ENCODE measurements at places on chromosomes 16 and 17.

DNA sequence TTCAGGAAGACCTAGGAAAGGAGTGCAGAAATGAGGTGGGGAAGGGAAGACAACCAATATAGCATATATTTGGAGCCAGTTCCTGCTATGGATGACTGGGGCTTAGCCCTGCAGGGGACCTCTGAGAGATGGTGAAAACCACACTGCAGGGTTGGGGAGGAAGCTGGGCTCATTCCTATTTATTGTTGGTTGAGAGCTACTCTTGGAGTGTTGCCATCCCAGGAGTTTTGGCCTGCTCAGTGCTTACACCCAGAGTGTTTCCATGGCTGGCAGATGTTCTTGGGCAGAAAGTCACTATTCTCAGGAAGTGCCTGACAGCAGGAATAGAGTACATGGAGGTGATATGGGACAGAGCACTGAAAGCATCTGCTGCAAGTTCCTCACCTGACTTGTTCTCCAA lies 145.8 kb downstream of the SPACA3 start:
- no peaks in the 10 kb centered on the region for H3K27me3 ChIP-seq
- no peaks in the 10 kb centered on the region for H3K4me1 ChIP-seq
- DNase-seq: no peak

DNA sequence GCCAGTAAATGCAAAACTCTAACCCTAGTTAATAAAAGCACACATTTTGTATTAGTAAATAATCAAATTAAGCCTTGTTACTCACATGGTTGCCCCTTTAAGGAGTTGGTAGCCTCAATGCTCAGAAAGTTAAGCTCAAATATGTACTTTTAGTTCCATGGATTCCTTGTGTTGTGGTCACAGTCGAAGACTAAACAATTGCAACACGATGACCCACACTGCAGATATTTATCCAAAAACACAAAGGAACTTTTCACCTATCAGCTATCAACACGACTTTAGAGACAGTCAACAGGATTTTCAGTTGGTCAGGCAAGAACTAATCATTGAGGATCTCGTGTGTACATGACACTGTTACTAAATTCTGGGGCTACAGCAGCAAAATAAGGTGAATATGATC lies 47.4 kb upstream of the NUDT7 start:
- no peaks in the 10 kb centered on the region for H3K36me3 ChIP-seq
- no peak for DNase-seq
- no peak overlapping the region for H3K4me3 ChIP-seq
- no peak overlapping the region for H3K27ac ChIP-seq
- H3K4me1 ChIP-seq: no peaks in the 10 kb centered on the region

GRCh38 chr17:58277107-58277801 lies 3.5 kb downstream of the MPO start:
- peaks cover 12% of the 10 kb centered on the region for H3K4me1 ChIP-seq
- no peak overlapping the region for H3K4me3 ChIP-seq
- H3K27ac ChIP-seq: no peak overlapping the region
- no peaks in the 10 kb centered on the region for H3K27me3 ChIP-seq
- DNase-seq: peak; percentile 53

- peak; percentile 90 for DNase-seq
- H3K36me3 ChIP-seq: no peaks in the 10 kb centered on the region
- H3K4me1 ChIP-seq: peaks cover 10% of the 10 kb centered on the region
- H3K27me3 ChIP-seq: peaks cover 12% of the 10 kb centered on the region
These were observed at the start of gene SPECC1 for GRCh38 chr17:20009302-20010098. TSS of gene SPECC1 (plus strand) at chr17:20009359. CDS start at chr17:20096652, 87,293 bp downstream.

GRCh38 chr17:59751955-59752413 lies 44.5 kb downstream of the VMP1 start:
- H3K36me3 ChIP-seq: peaks cover 3% of the 10 kb centered on the region
- H3K4me3 ChIP-seq: no peak overlapping the region
- peak; percentile 18 for DNase-seq
- H3K27me3 ChIP-seq: no peaks in the 10 kb centered on the region

DNA sequence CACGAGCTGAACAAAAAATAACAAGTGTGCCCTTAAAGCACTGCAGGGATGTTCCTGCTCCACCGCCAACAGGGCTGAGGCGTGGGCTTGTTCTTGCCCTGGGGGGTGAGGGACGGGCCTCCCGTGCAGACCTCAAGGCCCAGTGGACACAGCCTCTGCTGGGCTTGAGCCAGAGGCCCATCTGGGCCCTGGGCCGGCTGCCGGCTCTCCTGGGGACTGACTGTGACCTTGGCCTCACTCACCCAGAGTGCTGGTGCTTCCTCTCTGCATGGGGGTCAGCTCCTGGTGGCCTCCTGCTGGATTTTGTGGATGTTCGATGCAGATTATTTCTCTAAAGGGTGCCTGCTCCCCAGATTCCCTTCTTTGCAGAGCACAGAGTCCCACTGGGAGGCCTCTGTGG lies 54.2 kb upstream of the CDR2 start:
- H3K36me3 ChIP-seq: peaks cover 27% of the 10 kb centered on the region
- H3K4me3 ChIP-seq: no peak overlapping the region
- no peak overlapping the region for H3K27ac ChIP-seq

DNA sequence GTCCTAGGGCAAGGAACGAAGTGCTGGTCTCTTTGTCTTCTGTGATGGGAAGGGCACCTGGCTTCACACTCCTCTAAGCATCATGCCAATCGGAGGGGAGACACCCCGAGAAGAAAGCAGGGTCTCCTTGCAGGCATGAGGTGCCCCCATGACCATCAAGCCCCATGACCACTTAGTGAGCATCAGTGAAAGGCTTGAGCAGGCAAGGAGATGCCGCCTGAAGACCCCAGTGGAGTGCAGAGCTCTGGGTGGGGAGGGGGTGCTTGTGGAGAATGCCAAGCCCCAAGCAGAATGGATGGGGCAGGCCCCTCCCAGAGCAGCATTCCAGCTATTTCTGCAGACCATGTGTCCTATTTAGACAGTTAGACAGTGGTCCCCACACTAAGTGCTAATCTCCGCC lies 232.7 kb upstream of the TNRC6C start:
- no peaks in the 10 kb centered on the region for H3K27me3 ChIP-seq
- no peak overlapping the region for H3K4me3 ChIP-seq
- H3K27ac ChIP-seq: no peak overlapping the region
- H3K4me1 ChIP-seq: no peaks in the 10 kb centered on the region
